ENCODE measurements at places on chromosomes 16 and 17. TPM values are rescaled to one million over a fixed set of nuclear protein-coding genes. Genes with fewer than 3 reads are reported as not detected.

NXN gene
- total RNA-seq = 61.2 TPM

FSCN2 gene
- total RNA-seq = 1.1 TPM

PRR35 gene
- not detected for total RNA-seq

SLC5A11 gene
- total RNA-seq = not detected

TTYH2 gene
- 6.0 TPM for total RNA-seq

PABPN1L gene
- not detected for total RNA-seq

CSH2 gene
- total RNA-seq = not detected

GJC1 gene
- 23.2 TPM for total RNA-seq

NPW gene
- total RNA-seq = 6.6 TPM

TPPP3 gene
- 0.91 TPM for total RNA-seq

ABCA10 gene
- 1.2 TPM for total RNA-seq

CCL8 gene
- not detected for total RNA-seq

SERPINF2 gene
- not detected for total RNA-seq

CSHL1 gene
- total RNA-seq = not detected

METTL22 gene
- 28.7 TPM for total RNA-seq

GPRC5C gene
- total RNA-seq = 6.7 TPM

ABCC3 gene
- total RNA-seq = 13.9 TPM

DPEP3 gene
- not detected for total RNA-seq

GRAP gene
- total RNA-seq = 0.72 TPM

AURKB gene
- 23.6 TPM for total RNA-seq

PDIA2 gene
- total RNA-seq = not detected

UTS2R gene
- 0.13 TPM for total RNA-seq

SLFN12L gene
- total RNA-seq = not detected

MEOX1 gene
- not detected for total RNA-seq

RECQL5 gene
- total RNA-seq = 22.4 TPM

NPIPB13 gene
- 0.13 TPM for total RNA-seq

TSNAXIP1 gene
- total RNA-seq = 0.16 TPM

SMTNL2 gene
- total RNA-seq = 10.9 TPM

ABCC11 gene
- total RNA-seq = not detected

ZFP3 gene
- total RNA-seq = 1.3 TPM

GAST gene
- total RNA-seq = not detected

KRT40 gene
- not detected for total RNA-seq

ALOX12B gene
- total RNA-seq = not detected

TMEM88 gene
- total RNA-seq = 1.9 TPM

SAP30BP gene
- 45.2 TPM for total RNA-seq

DHX8 gene
- 30.7 TPM for total RNA-seq

LAT gene
- 1.4 TPM for total RNA-seq

SLC35G6 gene
- not detected for total RNA-seq
